ENCODE measurements at places on chromosomes 12 and 14.

DNA sequence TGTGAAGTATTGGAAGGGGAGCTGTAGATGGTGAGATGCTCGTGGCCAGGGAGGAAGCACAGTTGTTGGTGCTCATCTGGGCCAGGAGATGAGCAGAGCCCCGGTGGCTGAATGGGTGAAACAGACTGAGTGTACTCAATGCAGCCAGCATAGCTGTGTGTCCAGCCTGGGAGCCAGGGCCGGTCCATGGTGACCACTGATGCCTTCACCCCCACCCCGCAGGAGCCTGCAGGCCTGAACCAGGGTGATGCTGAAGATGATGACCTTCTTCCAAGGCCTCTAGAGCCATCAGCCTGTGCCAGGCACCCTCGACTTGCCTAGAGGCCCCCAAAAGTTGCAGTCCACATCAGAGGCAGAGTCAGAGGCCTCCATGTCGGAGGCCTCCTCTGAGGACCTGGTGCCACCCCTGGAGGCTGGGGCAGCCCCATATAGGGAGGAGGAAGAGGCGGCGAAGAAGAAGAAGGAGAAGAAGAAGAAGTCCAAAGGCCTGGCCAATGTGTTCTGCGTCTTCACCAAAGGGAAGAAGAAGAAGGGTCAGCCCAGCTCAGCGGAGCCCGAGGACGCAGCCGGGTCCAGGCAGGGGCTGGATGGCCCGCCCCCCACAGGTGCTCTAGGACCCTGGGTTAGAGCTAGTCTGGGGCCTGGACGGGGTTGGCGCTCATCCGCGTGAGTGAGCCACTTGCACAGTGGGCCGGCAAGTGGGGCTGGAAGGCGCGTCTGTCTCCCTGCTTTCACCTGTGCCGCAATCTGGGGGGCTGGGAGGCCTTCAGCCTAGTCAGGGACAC, 3.0 kb downstream of the TNFAIP2 start:
- DNase-seq, result no peak

GRCh38 chr12:91940826-91941570, 204.6 kb downstream of the BTG1 start:
- no peak for DNase-seq

DNA sequence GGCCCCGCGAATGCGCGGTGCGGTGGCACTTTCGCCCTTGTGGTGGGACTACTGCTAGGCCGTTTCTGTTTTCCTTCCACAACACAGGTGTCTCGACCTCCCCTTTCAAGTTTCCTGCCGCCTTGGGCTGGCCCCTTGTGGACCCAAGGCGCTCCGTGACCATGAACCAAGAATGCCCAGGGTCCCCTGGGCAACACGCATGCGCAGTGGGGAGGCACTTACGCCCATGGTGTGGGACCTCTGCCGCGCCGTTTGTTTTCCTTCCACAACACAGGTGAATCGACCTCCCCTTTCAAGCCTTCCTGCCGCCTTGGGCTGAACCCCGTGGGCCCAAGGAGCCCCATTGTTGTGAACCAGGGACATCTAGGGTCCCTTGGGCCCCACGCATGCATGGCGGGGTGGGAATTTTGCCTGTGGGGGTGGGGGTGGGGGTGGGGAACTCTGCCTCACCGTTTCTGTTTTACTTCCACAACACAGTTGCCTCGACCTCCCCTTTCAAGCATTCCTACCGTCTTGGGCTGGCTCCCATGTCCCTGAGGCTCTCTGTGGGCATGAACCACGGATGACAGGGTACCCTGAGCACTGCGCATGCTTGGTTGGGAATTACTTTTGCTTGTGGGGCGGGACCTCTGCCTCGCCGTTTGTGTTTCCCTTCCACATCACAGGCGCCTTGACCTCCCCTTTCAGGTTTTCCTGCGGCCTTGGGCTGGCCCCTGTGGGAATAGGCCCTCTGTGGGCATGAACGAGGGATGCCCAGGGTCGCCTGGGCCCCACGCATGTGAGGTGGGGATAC, 355.1 kb downstream of the ALG10 start:
- DNase-seq, result no peak

DNA sequence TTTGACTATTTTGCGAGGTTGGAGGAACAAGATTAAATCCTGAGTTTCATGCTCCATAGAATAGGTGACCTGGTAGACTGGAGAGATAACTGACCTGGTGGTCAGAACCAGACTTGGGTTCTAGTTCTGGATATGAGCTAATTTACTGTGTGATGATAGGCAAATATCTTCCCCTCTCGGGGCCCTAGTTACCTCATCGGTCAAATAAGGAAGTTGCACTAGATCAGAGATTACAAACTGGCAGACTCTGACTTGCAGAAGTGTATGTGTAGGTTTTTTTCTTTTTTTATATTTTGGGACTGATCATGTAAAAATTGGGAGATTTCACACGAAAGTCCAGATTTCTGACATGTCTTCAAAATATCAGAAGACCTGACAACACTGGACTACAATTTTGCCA, 37.0 kb downstream of the RPH3A start:
- DNase-seq, result no peak

- DNase-seq, result no peak
Observed at GRCh38 chr12:3928538-3929184, 55.5 kb upstream of the PARP11 start.

- DNase-seq, result no peak
Observed at GRCh38 chr12:49131894-49132461, 783 bp upstream of the TUBA1B start.

GRCh38 chr12:34393821-34394150, 371.5 kb downstream of the ALG10 start:
- no peak for DNase-seq

DNA sequence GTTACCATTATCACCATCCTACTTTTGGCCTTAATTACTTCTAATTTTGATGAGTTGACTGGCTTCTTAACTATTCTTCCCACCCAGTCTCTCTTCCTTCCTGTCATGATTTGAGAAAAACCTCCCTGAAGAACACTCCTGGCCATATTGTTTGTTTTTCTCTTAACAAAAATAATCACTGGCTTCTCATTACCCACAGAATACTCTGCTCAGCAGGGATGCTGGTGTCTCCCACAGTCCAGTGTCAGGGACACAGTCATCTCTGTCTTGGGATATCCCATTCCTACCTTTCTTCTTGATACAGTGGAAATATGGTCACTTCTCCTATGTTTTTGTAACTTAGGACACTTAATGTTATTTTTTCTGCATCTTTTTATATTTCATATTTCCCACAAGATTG, 103.7 kb downstream of the SRGAP1 start:
- no peak for DNase-seq

GRCh38 chr12:47219243-47219642, 139.5 kb upstream of the AMIGO2 start:
- DNase-seq, result no peak

DNA sequence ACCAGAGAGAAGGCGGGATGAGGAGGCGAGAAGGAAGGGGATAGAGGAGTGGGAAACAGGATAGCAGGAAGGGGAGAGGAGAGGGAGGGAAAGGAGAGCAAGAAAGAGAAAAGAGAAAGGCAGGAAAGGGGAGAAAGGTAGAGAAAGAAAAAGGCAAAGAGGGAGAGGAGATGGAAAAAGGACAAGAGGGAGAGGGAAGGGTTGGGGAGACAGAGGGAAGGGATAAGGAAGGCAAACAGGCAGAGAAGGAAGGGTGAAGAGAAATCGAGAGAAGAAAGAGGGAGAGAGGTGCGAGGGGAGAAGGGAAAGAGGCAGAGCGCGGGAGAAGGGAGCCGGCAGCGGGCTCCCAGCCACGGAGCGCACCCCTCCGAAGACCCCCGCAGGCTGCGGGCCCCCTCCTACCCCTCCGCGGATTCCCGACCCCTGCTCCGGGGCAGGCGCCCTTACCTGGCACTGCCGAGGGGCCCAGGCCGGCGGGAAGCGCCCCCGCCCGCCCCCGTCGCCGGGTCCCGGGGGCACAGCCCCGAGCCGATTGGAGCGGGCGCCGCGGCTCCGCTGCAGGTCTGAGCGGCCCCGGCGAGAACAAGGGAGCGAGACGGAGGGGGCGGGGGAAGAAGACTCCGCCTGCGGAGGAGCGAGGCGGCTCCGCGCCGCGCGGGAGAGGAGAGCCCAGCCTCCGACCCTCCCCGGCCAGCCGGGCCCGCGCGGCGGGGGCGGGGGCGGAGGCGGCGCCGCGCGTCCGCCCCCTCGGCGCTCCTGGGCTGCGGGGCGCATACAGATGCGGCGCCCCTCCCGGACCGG, at the start of gene CDH24:
Gene CDH24, minus strand, starts transcription at position 565 of the 801 bp plus-strand sequence. CDS start 1,787 bp downstream, outside the sequence.
- DNase-seq, result peak; percentile 49

DNA sequence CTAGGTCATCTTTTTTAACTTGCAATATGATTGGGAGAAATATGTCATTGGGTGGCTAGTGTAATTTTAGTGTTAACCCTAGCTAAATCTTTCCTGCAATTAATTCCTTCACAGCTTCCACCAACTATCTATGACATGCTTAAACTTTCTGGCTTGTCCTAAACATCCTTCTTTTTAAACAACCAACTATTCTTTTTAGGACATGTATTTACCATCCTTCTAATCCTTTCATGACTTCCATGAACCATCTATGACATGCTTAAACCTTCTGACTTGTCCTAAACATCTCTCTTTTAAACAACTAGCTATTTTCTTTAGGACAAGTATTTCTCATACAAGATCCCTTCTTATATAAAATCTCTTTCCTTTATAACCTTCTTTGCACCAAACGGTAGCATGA, 179.6 kb upstream of the PDZRN4 start:
- DNase-seq, result no peak

DNA sequence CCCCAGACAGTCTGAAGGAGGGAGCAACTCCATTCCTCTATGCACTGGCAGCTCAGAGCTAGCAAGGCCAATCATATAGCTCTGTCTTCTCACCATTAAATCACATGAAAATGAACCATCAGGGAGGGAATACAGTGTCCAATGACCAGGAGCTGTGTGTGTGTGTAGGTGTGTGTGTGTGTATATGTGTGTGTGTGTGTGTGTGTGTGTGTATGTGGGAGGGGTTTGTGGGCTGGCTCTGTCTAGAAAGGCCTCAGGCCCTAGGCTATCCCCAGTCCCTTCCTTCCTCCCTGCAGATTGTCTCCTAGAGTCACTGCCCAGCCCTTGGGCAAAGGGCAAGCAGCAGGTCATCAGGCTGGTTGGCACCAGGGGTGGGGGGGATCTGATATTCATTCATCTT, 5.7 kb upstream of the SUSD6 start:
- no peak for DNase-seq

- no peak for DNase-seq
Observed at GRCh38 chr12:112179916-112180315, 54.6 kb downstream of the TRAFD1 start.

DNA sequence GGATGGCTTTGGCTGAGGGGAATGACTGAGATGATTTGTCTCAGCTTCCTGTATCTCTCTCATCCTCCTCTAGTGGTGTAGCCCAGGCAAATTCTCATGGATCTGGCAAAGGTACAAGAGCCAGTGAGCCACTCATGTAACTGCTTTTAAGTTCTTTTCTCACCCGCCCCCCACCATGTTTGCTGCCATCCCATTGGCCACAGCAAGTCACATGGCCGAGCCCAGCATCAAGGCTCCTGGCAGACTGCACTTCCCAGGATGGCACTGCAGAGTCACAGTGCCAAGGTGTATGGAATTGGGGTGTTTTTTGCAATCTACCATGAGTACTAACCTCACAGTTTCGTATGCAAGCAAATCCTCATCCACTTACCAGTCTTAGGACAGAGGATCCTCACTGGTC, 50.9 kb downstream of the CHST11 start:
- no peak for DNase-seq

- DNase-seq, result no peak
Observed at GRCh38 chr14:34423445-34423844, 38.6 kb downstream of the SPTSSA start.

DNA sequence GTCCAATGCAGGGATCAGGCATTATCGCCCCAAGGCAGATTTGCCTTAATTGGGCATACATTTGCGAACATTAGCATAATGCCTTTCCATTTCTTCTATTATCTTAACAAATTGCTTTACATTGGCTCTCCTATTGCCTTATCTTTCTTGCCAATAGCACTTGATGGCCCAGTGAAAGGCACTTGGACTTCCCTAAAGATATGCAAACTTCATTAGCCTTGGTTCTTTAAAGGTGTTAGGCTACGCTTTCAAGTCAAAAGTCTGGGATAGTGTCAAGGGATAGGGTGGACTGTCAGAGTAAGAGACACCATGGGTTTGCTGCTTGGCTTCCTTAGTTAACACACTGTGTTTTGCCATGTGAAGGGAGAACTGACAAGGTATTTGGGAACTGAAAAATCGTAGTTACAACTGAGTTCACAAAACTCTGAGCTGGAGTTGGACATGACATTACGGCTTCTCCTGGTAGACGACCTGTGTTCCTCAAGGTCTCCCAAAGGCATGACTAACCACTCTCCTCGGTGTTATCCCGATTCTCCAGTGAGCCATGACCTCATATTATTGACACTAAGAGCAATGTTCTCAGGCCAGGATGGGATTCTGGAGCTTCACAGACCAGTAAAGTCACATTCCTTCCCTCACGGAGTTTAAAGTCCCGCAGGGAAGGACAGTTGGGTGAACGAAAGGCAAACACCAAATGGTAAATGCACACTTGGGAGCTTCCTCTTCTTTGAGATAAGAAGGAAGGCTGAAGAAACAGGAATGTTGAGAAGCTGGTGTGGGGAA, 65.2 kb downstream of the TBC1D30 start:
- DNase-seq, result no peak

DNA sequence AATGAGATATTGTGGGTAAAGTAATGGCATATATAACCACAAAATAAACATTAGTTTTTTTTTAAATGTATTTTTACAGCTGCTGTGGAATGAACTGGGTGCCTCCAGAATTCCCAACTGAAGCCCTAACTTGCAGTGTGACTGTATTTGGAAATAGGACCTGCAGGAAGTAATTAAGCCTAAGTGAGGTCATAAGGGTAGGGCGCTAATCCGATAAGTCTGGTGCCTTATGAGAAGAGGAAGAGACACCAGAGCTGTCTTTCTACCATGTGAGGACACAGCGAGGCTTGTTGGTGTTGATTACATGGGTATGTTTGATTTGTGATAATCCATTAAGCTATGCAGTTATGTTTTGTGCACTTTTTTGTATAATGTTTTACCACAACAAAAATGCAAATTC, 136.8 kb downstream of the TPH2 start:
- no peak for DNase-seq

GRCh38 chr12:125287155-125287847, 222.1 kb downstream of the AACS start:
- no peak for DNase-seq

DNA sequence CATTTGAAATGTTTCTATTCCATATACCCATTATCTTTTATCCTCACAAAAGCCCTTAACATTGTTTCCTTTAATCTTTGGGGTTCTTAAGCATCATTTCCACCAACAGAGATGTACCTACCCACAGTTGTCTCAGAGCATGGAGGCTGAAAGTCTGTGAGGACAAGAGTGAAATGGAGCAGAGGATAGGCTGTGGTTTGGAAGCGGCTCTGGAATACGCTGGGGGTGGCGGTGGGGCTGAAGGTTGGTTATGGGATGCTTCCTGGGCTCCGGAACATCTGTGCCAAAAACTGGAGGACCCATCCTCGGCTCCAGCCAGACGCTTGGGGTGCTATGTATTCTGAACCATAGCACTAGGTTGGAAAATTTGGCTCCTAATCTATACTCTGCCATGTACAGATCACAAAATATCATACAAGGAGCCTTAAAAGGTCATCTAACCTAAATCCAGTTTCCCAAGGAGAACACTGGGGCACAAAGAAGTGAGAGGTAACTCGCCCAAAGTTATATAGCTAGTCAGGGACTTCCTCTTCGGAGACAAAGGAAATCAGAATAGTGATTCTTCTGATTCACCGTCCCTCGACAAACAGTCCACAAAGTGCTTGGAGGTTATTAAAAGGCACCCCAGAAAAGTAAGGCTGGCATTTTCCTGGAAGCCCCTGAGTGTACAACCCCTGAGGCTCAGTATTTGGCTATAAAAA, 2.5 kb downstream of the PPP1R3E start:
- no peak for DNase-seq

- no peak for DNase-seq
Observed at GRCh38 chr14:76509311-76509710, 133.4 kb downstream of the ESRRB start.

GRCh38 chr14:94056579-94057308, 24.3 kb downstream of the DDX24 start:
- DNase-seq, result no peak
